ENCODE measurements at places on chromosomes 1 and 21.
A peak's percentile ranks its signal among the peaks of the same experiment; 100 is the strongest.

DNA sequence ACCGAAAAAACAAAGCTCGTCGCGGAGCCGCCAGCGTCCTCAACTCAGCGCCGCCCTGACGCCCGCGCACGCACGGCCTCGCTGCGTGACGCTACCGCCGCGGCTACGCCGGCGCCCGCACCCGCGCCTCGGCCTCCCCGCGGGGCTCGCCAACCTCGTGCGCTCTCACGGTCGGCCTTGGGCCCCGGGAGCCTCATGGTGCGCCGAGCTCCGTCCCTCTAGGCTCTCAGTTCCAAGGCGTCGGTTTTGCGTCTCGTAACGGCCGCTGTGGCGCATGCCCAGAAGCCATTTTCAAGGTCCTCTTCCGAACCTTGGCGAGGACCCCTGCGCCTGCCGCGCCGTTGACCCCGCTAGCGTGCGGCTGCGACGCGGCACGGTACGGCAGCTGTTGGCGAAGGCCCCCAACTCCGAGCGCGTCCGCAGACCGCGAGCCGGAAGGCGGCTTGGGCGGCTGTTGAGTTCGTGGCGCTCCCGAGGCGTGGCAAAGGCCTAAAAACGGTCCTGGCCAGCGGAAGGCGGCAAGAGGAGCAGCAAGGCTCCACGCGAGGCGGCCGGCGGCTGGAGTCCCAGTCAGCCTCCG is at the start of gene HENMT1:
Gene HENMT1 (minus strand): TSS at position 64 of the 580 bp plus-strand sequence. CDS start 1,209 bp downstream, outside the sequence.
- peak; percentile 89 for DNase-seq

GRCh38 chr1:7628273-7628672 is 142.8 kb upstream of the VAMP3 start:
- no peak for DNase-seq

GRCh38 chr1:199089393-199090122 is 450.7 kb downstream of the PTPRC start:
- DNase-seq, result no peak

GRCh38 chr1:154837672-154838171 is 32.4 kb downstream of the KCNN3 start:
- peak; percentile 92 for DNase-seq

- DNase-seq, result no peak
Measured at GRCh38 chr1:87916965-87917364, 588.3 kb downstream of the LMO4 start.

- DNase-seq, result no peak
Measured at GRCh38 chr1:58620259-58620658, 43.2 kb upstream of the TACSTD2 start.

DNA sequence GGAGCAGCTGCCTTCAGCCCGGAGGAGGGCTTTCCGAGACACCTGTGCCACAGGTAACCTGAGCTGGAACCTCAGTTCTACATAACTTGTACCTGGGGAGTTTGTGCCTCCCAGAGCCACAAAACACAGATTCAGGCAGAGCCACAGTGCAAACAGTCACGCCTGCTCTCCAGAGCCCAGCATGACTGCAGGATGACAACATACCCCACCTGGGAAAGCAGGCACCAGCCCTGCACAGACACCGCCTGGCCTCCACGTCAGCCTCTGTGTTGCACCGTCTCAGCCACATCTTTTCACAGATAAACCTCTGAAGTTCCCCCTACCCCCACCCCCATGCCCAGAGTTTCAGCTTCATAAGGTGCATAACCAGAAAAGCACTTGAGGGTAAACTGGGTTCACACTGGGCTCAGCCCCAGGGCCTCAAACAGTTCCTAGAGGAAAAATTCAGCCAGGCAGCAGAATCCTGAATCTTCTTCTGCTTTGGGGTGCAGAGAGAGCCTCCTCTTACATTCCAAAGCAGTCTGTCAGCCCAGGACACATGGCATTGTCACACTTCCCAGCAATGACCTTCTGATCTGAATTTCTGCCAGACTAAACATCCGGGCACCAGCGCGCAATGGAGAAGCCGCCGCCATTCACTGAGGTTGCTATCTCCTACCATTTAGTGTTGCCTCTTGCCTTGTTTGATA is 229.5 kb downstream of the TOMM20 start:
- DNase-seq, result peak; percentile 59

GRCh38 chr1:183652547-183653461 is at the start of gene APOBEC4:
Gene APOBEC4 (minus strand): TSS chr1:183653316. CDS start chr1:183648781, 4,535 bp downstream.
- peak; percentile 82 for DNase-seq
